ENCODE measurements at places on chromosomes 3 and 15.

DNA sequence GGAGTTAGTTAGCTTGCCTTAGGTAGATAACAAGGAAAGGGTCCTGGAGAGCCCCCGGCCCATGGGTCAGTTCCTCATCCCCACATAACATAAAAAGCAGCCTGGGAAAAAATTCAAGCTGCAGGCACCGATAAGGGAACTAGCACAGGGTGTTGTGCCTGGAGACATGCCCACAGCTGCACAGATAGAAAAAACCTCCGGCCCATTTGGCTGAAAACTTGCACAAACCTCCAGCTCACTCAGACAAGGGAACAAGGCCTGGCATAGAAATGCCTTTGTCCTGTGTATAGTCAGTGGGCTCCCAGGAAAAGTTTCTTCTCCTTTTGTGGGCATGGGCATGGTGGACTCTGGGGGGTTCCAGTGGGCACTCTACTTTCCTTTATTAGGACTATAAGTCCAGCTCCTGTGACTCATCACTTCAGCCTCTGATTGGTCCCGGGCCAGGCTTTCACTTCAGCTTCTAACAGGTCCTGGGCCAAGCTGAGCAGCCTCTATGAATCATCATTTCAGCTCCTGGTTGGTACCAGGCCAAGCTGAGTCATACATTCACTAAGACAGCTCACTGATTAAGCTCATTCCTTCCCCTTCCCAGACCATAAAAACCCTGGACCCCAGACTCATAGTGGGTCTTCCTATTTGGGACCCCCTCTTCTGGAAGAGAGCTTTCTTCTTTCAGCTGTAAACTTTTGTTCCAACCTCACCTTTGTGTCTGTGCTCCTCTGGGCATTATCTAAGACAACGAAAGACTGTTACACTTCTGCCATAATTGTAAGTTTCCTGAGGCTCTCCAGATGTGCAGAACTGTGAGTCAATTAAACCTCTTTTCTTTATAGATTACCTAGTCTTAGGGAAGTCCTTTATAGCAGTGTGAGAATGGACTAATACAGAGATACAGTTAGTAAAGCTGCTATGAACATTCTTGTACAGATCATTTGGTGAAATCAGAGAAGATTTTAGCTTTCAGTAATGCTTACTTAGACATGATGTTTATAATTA, 348.0 kb upstream of the DPPA4 start:
- no peak for DNase-seq

- no peak for DNase-seq
Observed at GRCh38 chr3:176820764-176821163, 376.5 kb downstream of the TBL1XR1 start.

DNA sequence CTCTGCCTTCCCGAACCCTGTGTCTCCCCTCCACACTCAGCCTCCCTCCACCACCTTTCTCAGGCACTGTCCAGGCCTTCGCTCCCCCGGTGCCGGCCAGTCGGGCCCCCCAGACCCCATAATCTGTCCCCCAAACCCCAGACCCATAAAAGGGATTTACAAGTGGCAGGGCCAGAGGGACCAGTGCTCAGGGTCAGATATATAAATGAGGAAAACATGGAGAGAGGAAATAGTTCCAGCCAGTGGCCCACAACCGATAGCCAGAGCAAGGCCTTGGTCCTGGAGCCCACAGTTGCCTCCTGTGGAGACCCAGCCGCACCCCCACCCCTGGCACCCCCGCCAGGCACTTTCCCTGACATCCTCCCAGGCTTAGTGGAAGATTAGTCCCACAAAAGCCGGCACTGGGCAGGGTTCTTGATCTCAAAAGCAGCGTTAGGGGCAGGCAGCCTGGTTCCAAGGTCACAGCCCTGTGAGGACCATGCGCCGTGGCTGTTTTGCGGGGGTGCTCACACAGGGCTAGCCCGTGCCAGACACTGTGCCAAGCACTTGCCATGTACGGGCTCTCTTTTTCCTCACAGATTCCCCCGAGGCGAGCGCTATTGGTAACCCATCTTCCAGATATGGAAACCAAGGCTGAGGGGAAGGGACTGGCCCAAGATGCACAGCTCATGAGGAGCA, 1.1 kb upstream of the PLXND1 start:
- no peak for DNase-seq

- no peak for DNase-seq
Observed at GRCh38 chr15:67512140-67512539, 8.8 kb upstream of the C15orf61 start.

GRCh38 chr3:38598791-38599190, 50.7 kb downstream of the SCN5A start:
- no peak for DNase-seq

- no peak for DNase-seq
Observed at GRCh38 chr3:53554559-53555067, 60.2 kb downstream of the CACNA1D start.

- no peak for DNase-seq
Observed at GRCh38 chr3:94693997-94694640, 631.3 kb downstream of the NSUN3 start.

- no peak for DNase-seq
Observed at GRCh38 chr3:36175113-36175812, 205.0 kb upstream of the STAC start.

- DNase-seq = no peak
Observed at GRCh38 chr15:37107071-37107743, 6.9 kb upstream of the MEIS2 start.

- no peak for DNase-seq
Observed at GRCh38 chr15:65174509-65174908, 10.6 kb downstream of the CLPX start.

GRCh38 chr3:137204409-137204808, 246.6 kb downstream of the IL20RB start:
- no peak for DNase-seq

- no peak for DNase-seq
Observed at GRCh38 chr15:94286583-94286982, 55.2 kb downstream of the MCTP2 start.

DNA sequence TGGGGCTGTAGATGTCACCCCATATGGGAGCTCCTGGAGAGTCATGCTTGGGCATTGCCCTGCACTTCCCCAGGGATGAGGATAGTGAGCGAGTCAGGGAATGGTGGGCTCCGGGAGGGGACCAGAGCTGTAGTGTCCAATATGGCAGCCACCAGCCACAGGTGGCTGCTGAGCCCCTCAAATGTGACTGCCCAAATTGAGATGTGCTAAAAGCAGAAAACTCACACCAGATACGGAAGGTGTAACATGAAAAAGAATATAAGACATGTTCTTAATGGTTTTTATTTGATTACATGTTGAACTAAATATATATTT, 31.7 kb downstream of the GRIP2 start:
- DNase-seq = no peak

DNA sequence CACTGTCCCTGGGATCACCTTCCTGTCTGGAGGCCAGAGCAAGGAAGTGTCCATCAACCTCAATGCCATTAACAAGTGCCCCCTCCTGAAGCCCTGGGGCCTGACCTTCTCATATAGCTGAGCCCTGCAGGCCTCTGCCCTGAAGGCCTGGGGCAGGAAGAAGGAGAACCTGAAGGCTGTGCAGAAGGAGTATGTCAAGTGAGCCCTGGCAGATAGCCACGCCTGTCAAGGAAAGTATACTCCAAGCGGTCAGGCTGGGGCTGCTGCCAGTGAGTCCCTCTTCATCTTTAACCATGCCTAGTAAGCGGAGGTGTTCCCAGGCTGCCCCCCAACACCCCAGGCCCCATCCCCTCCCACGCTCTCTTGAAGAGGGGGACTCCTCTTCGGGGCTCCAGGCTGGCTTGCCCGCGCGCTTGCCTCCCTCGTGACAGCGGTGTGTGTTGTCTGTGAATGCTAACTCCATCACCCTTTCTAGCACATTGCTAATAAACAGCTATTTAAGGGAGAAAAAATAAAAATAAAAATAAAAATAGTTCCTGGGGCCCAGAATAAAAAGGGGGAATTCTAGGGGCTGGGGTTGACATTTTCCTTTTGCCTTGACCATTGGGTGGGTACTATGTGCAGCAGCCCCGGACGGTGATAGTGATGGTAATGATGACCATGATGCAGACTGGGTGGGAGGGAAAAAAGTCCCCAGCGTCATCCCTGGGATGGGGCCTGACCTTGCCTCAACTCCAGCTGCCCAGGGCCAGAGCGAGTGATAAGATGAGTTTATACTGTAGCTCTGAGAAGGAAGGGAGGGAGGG, 3.3 kb upstream of the ALAS1 start:
- DNase-seq = no peak

DNA sequence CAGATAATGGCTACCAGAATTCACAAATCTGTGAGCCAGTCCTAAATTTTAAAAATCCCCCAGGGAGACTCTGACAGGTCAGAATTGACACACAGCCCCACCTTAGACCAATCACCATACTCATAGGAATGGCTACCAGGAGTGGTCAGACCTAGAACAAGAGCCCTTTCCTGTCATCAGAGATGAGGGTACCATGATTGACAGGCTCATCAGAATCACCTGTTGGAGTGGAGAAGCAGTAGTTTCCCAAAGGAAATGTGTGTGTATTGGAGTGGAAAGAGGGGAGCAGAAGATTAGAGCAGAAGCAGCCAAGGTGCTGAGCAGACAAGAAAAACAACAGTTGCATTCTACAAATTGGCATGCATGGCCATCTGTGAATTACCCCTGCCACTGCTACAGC, 27.0 kb upstream of the SSR3 start:
- no peak for DNase-seq

- DNase-seq = no peak
Observed at GRCh38 chr3:172836390-172836997, 86.0 kb downstream of the ECT2 start.

DNA sequence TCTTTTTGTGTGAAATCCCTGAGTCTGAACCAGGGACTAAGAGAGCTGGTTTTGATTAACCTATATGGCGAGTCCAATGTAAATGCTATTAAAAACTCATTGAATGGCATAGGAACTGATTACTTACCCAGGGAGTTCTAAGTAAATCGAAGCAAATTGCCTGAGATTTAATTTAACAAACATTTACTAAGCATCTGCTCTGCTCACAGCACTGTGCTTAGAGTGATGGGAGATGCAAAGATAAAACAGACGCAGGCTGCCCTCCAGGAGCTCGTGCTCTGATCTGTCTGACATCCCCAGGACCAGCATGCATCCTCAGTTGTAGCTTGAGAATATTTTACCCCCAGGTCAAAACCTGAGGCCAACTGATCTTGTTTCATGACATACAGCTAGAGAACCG, 247.9 kb downstream of the NR2F2 start:
- no peak for DNase-seq

DNA sequence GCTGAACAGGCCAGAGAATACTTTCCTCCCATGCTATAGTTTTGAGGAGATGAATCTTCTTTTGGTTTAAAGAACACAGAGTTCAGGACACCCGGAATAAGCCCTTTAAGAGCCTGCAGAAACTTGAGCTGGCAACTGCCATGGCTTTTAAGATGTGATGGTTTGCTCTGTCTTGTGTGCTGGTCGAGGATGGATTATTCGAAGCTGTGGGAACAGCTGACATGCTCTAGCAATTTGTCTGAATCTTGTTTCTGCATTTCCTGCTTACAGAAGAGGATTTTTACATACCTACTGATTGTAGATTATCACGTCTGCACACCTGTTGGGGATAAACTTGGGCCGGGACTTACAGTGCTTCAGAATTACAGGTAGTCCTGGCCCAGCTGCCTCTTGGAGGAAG, 396.9 kb downstream of the LRTM1 start:
- DNase-seq = no peak

GRCh38 chr3:100682056-100682853, 27.0 kb upstream of the TFG start:
- DNase-seq = no peak

DNA sequence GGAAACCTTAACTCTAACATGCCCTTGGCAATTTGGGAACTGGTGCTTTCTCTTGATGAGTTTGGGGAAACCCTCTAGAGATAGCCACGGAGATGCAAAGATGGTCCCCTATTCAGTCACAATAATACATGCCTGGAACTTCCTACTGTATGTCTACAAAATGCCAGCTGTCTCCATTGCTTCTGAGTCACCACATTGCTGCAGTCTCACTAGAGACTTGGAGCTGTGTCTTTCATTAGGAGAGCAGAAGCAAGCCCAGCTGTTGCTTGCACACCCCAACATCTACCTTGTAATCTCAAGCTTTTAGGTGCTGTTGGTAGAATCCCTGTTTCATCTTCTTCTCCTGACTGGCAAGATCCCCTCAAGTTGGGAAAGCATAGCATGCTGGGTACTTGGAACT, 261.0 kb downstream of the ADAMTSL3 start:
- DNase-seq = no peak

GRCh38 chr3:147412261-147412916, 3.2 kb downstream of the ZIC1 start:
- DNase-seq = no peak

- DNase-seq = no peak
Observed at GRCh38 chr3:111763968-111764367, 95.1 kb upstream of the PHLDB2 start.
